Stimulated activated CD4-positive, alpha-beta T cell treated with anti-CD3 and anti-CD28 coated beads, Interleukin-15, amount 100 ng/mL, for 1 hour (primary cell): ENCODE measurements at places on chromosomes 5 and 9.

DNA sequence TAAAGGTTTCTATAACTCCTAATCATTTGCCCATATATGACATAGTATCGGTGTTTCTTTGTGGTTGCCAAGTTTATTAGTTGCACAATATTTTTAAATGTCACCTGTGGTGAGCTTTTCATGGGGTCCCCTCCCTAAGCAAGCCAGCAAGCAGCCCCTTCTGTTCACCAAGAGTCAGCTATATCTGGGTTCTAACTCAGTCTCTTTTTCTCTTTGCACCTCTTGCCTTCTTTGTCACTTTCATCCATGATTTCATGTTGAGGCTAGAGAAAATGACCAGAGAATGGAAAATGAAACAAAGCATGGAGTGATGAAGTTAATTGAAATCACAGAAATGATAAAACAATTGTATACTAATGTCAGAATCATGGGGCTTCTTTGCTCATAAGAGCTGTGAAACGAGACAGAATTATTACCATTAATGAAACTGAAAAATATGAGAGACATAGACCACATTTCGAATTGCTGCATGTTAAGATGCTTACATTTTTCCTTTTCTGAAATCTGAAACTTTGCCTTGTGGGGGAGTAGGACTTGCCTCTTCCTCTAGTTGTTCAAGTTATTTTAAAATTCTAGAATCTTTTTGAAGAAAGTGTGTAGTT, 75.7 kb downstream of the CAMK4 start:
- no peak for DNase-seq

DNA sequence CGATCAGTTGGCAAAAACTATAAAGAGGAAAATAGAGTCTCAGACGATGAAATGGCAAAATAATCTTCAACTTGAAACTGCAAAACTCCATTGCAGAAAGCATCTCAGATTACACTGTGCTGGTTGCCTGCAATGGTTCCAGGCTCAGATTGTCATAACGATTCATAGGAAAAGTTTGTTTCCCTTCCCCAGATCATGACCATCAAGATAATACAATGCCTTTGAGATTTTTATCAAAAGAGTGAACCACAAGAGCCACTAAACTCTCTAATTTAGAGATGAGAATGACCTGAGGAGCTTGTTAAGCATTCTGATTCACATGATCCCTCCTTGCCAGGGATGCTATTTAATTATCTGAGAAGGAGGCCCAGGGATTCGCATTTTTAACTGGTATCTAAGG, 52.6 kb upstream of the ITGA1 start:
- no peak for DNase-seq

DNA sequence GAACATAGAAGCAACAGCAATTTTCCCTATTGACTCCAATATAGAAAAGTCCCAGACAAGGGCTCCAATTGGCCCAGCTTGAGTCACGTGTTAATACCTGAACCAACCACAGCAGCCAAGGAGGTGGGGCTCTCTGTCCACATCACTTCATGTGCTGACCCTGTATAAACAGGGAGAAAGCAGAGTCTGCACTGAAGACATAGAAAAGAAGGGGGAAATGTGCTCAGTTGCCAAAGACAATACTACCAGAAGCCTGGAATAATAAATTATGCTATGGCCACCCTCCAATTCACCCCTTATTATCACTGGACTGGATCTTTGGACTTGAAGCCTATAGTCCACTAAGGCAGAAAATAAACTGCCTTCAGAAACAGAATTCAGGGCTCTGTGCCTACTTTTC, 275.4 kb downstream of the EPB41L4A start:
- DNase-seq = no peak

- DNase-seq = no peak
These were observed 442.5 kb upstream of the COX7C start for GRCh38 chr5:86175224-86175623.
